Cerebellar cortex (tissue), 1 donor: ENCODE measurements at places on chromosomes 6 and 20.

- DNase-seq: no peak
These were observed 33.9 kb upstream of the PIM1 start for GRCh38 chr6:37135835-37136694.

DNA sequence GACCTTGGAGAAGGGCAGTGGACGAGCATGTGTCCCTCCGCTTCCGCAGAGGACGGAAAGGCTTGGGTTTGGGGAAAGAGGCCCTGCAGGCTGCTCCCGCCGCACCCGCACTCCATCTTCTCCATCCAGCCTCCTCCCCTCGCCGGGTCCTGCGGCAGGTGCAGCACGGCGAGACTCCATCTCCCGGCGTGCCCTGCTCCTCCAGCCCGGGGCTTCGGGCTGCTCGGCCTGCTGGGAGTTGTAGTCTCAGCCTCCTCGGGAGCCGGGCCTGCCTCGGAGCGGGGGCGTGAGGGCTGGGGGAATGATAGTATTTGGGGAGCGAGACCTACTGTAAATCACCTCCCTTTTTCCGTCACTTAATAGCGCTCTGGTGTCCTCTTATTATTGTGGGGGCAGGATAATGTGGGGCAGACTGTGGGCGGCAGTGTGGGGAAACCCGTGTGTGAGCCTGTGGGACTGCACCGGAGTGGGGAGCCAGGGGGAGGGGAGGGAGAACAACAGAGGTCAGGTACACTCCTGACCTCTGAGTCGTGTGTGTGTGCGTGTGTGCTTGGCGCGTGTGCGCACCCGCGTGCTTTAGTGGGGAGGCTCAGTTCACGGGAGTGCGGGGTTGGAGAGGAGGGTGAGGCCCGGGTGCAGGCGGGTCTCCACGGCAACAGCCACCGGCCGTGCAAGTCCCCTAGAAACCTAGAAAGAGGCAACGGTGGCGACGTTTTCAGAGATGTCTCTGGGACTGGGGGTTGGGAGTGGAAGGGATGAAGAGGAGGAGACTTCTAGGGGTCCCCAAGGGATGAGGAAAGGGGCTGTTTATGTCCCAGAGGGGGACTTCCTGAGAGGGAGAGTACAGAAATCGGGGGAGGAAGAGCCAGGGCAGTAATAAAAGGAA lies 4.1 kb downstream of the TTBK1 start:
- peak; percentile 85 for DNase-seq

DNA sequence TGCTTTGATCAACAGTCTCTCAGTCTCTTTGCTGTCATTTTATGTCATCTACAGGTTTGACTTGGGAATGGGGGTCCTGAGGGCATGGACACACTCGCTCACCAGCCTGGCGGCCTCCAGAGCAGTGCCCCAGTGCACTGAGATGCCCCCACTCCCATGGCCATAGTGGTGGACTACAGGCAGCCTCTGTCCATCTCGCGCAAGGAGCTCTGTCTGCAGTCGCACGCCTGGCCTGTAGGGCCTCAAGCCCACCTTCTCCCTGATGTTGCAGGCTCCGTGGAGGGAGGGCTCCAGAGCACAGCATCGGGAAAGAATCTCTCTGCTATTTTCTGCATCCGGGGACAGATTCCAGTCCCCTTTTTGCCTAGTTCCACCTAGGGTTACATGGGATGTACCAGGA lies 22.6 kb downstream of the DDO start:
- DNase-seq: no peak

DNA sequence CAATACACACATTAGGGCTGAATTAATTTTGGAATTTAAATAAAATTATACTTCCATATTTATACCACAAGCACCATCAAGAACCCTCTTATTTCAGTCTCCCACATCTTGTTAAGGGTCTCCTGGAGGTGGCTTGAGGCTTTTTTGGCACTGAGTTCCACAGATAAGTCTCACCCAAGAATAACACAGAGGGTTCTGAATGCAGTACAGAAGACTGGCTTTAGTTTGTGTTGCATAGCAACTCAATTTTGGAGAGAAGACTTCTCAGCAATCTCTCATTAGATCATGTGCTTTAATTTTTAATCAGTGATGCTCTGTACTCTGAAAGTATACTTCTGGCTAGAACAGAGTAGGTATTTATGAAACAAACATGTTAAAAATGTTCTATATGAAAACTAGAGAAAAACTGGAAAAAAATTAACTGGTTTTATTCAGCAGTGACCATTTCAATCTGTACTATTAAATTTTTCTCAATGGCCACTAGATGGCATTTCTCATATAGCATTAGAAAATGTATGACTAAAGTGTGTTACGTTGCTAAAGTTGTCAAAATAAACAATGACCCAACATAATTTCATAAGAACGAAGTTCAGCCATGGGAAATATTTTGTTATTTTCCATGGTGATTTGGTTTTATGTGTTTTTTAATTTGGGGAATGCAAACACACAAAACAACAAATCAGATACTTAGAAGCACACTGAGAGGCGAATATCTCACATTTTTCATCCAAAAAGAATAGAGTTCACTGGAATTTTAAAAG lies 32.7 kb upstream of the MAP7 start:
- DNase-seq: peak; percentile 35

DNA sequence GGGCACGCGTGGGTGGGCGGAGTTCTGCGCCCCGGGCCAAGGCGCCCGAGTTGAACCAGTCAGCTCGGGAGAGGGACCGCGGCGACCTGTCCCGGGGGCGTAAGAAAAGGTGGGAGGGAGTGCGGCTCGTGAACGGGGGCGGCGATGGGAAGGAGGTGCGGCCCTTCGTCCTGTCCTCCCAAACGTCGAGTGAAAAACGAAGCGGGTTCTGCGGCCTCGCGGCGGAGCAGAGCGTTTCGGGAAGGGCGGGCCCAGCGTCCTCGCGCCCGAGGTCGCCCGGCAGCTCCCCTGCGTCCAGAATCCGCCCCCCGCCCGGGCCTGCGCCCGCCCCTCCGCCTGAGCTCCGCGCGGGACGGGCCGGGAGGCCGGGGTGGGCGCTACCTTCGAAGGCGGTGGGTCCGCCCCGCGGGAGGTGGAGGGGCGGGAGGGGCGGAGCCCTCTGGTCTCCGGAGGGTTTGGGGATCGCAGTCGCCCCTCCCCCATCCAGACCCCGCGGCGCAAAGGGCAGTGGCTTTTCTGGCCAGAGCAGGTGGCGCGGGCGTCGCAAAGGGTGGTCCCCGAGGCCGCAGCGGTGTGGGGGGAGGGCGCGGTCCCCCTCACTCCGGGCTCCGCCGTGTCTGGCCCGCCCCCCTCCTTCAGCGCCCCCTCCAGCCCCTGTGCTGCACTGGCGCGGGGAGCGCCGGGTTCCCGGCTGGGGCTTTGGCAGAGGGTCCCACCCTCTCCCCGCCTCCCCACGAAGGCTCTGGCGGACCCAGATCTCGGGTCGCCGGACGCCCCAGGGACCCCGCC lies 838 bp downstream of the STMN3 start:
- no peak for DNase-seq

GRCh38 chr20:14913896-14914620 lies 576.6 kb upstream of the FLRT3 start:
- DNase-seq: no peak

DNA sequence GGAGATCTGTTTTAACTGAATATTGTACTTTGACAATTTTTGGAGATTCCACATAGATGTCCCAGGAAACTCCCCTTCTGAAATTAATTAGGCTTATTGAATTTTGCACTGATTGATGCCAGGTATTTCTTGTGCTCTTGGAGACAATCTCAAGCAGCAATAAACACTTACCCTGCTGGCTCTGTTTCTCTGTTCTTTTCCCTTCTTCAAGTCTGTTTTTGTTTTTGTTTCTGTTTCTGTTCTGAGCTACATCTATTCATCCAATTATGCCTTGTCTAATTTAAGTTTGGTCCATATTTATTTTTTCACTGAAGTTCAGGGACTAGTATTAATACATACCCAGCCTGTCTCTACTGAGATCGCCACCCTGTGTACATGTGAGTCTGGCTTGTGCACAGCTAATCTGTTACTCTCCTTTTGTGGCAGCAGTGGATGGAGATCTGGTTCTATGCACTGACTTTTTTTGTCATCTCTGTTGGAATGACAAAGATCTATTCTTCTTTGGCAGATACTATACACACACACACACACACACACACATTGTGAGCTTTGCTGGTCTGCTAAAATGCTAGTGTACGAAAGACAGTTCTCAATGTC lies 51.9 kb downstream of the IL22RA2 start:
- no peak for DNase-seq

DNA sequence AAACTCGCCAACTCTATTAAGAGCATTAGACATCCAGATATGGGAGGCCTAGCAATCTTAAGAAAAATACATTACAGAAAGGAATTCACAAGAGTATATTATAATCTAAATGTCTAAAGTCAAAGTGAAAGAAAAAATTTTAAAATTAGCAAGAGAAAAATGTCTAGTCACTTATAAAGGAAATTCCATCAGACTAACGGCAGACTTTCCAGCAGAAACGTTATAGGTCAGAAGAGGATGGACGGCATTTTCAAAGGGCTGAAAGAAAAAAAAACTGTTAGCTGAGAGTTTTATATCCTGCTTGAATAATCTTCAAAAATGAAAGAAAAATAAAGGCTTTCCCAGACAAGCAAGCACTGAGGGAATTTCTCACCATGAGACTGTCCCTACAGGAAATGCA lies 269.0 kb downstream of the HDGFL1 start:
- DNase-seq: no peak

DNA sequence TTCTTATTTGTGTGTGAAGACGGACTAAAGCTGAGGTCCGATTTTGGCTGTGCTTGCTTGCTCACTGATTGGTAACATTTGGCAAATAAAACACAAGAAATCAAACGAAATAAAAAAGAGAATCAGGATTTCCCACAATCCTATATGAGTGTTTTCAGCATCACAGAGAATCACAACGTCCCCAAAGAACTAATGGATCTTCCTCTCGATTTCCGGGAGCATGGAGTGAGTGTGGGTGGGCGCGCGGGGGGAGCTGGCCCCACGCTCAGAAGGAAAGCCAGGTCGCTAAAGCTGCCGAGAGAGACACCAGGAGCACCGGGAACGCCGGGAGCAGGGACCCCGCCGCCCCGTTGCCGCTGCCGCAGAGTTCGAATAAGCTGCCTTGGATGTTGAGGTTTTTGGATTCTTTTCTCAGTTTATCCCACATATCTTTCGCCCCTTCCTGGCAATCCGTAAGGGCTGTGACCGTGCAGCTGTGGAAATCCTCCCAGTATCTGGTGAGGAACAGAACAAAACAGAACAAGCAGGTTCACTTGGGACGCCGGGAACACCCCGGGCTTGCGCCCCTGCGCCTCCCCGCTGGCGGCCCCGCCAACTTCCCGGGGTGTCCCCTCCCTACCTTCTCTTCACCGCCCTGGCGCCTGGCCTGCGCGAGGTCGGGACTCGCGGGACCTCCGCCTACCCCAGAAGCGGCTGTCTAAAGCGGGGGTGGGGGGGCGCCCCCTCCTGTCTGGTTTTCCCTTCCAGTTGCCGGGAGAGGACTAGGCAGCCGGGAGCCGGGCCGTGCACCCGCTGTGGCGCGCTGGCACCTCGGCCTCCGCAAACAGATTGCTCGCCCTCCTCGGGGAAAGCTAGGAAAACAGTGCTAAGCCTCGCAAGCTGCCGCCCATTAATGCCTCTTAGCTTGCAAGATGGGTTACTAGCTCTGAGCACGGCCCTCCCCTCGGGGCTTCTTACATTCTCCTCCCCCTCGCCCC lies 7.7 kb downstream of the NRN1 start:
- peak; percentile 71 for DNase-seq

GRCh38 chr6:40358473-40359460 lies 228.4 kb downstream of the LRFN2 start:
- DNase-seq: no peak

DNA sequence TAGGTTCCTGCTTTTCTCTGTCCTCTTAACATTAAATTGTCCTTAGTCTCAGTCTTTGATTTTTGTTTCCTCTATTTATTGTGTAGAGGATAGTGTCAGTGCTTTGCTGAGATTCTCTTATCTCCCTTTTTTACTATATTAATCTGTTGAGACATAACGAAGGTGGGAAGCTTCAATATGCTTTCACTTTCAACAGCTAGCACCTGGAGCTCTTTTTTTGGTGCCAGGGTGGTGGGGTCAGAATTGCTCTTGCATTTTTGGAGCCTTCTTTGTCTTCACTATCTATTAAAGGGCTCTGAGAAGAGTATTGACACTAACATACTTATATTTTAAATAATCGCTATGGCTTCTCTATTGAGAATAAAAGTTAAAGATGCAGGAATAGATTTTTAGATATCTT lies 97.1 kb upstream of the EPHA7 start:
- DNase-seq: no peak

GRCh38 chr6:160426136-160426535 lies 78.0 kb downstream of the SLC22A3 start:
- no peak for DNase-seq

DNA sequence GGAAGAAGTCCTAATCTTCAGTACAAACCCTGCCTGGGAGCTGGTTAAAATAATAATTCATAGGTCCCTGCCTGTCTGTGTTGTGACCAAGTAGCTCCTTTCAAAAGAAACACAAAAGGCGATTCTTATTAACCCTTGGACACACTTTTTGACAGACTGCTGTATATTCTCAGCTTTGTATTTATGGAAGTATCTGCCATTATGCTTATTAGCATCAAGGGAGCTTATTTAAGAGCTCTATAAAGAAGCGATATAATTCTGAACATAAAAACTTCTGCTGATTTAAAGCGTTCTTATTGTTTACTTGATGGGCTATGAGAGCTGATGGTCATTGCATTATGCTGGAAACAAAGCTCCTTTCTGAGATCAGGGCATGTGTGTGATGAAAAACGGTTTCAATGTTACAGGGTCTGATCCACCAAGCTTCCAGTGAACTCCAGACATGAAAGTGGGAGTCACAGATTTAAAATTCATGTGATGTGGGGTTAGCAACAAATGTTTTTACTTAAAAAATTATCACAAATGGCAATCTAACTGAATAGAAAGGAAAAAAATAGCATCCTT lies 181.8 kb upstream of the PDE10A start:
- no peak for DNase-seq

- no peak for DNase-seq
These were observed 3.0 kb downstream of the CSNK2A1 start for GRCh38 chr20:540391-541201.

DNA sequence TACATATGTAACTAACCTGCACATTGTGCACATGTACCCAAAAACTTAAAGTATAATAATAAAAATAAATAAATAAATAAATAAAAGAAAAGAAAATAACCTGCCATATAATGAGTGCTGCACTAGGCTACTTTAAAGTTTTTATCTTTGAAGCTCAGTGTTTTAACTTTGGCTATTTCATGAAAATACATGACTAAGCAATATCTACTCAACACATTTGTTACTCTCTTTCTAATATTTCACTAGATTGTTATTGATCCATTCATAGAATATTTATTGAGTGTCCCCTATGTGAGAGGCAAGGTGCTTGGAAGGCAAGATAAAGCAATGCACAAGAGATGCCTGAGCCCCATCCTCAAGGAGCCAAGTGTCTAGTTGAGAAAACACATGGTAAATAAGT lies 221.7 kb downstream of the SLC35F1 start:
- no peak for DNase-seq

- DNase-seq: peak; percentile 79
These were observed 15.2 kb upstream of the ZNF335 start for GRCh38 chr20:45987108-45987780.

- no peak for DNase-seq
These were observed 39.1 kb upstream of the FOXO3 start for GRCh38 chr6:108521616-108522107.

GRCh38 chr6:111858347-111858746 lies 14.9 kb downstream of the FYN start:
- no peak for DNase-seq
